CD4-positive, alpha-beta T cell treated with Interleukin-1 beta for 1 hour (primary cell): ENCODE measurements at places on chromosomes 7 and 10.
A peak's percentile ranks its signal among the peaks of the same experiment; 100 is the strongest.

GRCh38 chr10:68049289-68050078 lies 25.6 kb downstream of the HERC4 start:
- no peak for DNase-seq

DNA sequence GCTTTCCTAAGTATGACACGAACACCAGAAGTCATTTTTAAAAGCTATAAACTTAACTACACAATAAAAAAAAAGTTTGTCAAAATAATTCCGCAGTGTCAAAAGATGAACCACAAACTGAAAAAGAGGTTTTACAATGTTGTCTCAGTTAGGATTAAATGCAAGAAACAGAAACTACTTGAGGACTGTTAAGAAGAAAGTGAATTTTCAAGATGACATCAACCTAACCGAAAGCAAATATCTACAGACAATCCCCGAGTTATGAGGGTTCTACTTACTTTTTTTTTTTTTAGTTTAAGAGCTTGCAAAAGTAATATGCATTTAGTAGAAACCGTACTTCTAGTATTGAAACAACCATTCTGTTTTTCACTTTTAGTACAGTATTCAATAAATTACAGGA lies 62.3 kb downstream of the TFPI2 start:
- no peak for DNase-seq

DNA sequence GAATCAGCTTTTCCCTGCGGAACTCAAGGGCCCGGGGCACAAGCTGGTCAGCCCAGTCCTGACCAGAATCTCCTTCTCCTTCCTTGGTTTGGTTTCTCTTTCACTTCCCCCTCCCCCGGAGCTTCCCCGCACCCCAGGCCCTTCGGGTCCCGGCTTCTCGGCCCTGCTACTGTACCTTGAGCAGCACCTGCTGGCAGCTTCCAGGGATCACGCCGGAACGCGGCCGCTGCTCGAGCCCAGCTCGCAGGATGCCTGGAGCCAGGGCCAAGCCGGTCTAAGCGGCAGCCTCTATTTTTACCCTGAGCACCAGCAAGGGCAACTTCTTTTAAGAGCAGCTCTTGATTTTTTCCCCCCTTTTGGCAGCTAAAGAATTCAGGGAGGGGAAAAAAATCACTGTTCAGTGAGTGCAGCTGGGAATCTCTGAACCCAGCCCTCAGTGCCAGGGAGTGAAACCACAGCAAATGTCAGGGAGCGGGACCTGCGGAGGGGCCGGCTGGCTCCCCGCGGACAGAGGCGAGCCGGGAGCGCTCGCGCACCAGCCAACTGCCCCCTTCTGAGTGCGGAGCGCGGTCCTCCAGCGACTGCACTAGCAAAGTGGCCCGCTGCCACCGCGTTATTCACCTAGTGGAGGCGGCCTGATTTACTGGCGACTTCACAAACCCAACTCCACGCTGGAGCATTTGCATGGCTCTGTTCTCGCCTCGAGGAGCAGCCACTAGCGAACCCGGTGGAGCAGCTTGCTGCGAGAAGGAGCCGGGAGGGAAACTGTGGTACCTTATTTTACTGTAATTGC lies 2.4 kb upstream of the INHBA start:
- DNase-seq, result peak; percentile 82

DNA sequence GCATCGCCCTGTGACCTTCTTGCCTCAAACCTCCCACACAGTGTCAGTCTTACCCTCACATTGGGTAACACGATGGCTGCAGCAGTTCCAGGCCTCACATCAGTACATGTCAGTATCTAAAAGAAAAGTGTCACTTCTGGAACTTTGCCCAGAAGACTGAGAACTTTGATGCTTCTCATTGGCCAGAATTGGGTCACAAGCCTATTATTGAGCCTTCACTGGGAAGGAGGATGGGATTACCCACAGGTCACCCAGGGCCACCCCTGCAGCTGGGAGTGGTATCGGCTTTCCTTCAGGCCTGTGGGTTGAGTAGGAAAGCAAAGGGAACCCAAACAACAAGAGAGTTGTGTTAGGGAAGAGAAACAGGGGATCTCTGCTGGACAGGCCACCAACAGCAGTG lies 111.5 kb downstream of the NPY start:
- DNase-seq, result no peak

DNA sequence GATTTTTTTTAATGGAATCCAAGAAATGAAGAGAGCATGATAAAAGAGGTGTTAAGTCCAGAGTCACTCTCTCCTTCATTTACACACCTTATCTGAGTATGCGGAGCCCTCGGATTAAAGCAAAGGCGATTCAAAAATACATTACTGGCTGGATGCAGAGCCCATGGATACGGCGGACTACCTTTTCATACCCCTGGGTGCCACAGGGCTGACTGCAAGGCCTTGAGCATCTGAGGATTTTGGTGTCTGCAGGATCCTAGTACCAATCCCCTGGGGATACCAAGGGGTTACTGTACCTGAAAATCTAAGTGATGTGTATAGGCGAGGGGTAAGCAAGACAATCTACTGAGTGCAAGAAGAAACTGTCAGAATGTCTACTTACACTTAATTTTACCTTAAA lies 20.5 kb downstream of the PIP4K2A start:
- DNase-seq, result no peak

GRCh38 chr7:33764752-33765451 lies 140.4 kb upstream of the BMPER start:
- no peak for DNase-seq

GRCh38 chr7:90816511-90817142 lies 220.5 kb downstream of the CDK14 start:
- DNase-seq, result no peak

DNA sequence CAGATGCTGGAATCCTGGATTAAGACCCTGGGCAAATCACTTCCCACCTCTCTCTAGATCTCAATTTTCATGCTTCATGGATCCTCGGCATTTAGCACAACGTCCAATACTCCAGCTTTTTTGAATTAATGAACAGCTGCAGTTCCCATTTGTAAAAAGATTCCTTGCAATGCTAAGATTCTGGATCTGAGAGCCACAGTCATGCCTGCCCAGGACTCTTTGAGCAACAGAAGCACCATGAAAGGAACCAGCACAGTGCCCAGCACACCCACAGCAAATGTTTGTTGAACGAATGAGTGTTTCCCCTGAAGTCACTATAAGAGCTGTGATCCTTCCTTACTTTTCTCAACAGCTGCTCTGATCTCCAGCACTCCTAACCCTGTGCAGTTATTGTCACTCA lies 20.8 kb upstream of the DDIT4 start:
- no peak for DNase-seq

- DNase-seq, result no peak
Observed at GRCh38 chr10:34667177-34667576, 147.9 kb downstream of the PARD3 start.
